Kidney (tissue), 22 donors: ENCODE measurements at places on chromosomes 4 and X.
A peak's percentile ranks its signal among the peaks of the same experiment; 100 is the strongest.

DNA sequence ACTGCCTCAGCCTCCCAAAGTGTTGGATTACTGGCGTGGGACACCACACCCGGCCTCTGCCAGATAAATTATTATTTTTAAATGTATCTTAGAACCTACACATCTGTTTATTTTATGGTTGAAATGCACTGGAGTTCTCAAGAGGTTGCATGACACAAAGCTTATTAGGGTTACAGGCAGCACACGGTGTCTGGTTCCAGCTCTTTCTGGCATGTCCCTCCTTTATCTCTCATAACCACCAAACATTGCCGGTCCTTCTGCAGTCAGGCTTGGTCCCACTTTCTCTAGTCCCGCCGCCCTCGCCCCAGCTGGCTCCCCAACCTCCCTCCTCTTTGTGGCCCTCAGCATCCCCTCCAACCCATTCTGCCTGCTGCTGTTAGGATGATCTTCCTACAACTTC lies 39.7 kb upstream of the SPRY1 start:
- no peak overlapping the region for H3K27ac ChIP-seq
- H3K27me3 ChIP-seq: no peaks in the 10 kb centered on the region
- DNase-seq: no peak
- H3K4me3 ChIP-seq: no peak overlapping the region

DNA sequence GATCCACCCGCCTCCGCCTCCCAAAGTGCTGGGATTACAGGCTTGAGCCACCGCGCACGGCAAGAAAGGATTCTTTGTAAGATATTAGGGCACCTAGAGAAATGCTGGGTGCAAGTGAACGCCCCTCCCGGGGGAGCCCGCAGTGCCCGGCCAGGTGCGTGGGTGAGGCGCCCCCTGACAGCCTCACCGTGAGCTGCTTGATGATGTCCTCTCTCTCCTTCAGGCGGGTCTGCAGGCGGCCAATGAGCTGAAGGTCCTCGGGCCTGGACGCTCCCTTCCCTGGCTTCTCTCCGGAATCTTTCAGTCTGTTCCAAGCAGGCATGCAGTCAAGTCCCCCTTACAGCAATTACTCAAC lies 21.9 kb downstream of the MED28 start:
- peaks cover 15% of the 10 kb centered on the region for H3K36me3 ChIP-seq
- no peak overlapping the region for H3K4me3 ChIP-seq
- H3K4me1 ChIP-seq: no peaks in the 10 kb centered on the region

DNA sequence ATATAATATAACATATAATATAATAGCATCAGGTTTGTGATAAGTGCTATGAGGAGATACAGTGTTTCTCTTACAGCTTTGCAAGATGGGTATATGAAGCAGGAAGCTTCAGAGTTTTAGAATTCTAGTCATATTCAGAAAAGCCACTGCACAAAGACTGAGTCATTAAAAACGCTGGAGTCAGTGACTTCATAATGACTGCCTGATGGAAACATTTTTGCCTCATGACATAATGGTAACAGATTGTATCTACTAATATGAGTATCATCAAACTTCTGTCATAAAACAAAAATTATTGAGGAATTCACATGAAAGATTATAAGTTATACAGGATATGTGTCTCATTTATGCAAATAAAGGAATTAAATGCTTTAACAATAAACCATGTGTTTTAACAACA lies 46.8 kb downstream of the EPHA5 start:
- no peak overlapping the region for H3K4me3 ChIP-seq
- no peaks in the 10 kb centered on the region for H3K4me1 ChIP-seq
- no peak for DNase-seq
- no peaks in the 10 kb centered on the region for H3K36me3 ChIP-seq
- H3K27me3 ChIP-seq: no peaks in the 10 kb centered on the region

GRCh38 chr4:61308033-61308432 lies 107.9 kb downstream of the ADGRL3 start:
- no peaks in the 10 kb centered on the region for H3K4me1 ChIP-seq
- H3K4me3 ChIP-seq: no peak overlapping the region
- DNase-seq: no peak
- no peaks in the 10 kb centered on the region for H3K36me3 ChIP-seq
- no peaks in the 10 kb centered on the region for H3K27me3 ChIP-seq

GRCh38 chr4:57234252-57234775 lies 124.1 kb upstream of the IGFBP7 start:
- H3K36me3 ChIP-seq: no peaks in the 10 kb centered on the region
- H3K4me3 ChIP-seq: no peak overlapping the region
- no peak overlapping the region for H3K27ac ChIP-seq
- no peaks in the 10 kb centered on the region for H3K4me1 ChIP-seq

- no peaks in the 10 kb centered on the region for H3K27me3 ChIP-seq
- H3K4me1 ChIP-seq: no peaks in the 10 kb centered on the region
- no peak overlapping the region for H3K27ac ChIP-seq
- no peaks in the 10 kb centered on the region for H3K36me3 ChIP-seq
These were observed 1015.6 kb downstream of the PCDH19 start for GRCh38 chrX:99394456-99394855.

- H3K4me1 ChIP-seq: peaks cover 13% of the 10 kb centered on the region
- H3K4me3 ChIP-seq: no peak overlapping the region
- peaks cover 2% of the 10 kb centered on the region for H3K27me3 ChIP-seq
- H3K36me3 ChIP-seq: no peaks in the 10 kb centered on the region
- DNase-seq: peak; percentile 70
These were observed 761 bp downstream of the FGFRL1 start for GRCh38 chr4:1012034-1012739.

DNA sequence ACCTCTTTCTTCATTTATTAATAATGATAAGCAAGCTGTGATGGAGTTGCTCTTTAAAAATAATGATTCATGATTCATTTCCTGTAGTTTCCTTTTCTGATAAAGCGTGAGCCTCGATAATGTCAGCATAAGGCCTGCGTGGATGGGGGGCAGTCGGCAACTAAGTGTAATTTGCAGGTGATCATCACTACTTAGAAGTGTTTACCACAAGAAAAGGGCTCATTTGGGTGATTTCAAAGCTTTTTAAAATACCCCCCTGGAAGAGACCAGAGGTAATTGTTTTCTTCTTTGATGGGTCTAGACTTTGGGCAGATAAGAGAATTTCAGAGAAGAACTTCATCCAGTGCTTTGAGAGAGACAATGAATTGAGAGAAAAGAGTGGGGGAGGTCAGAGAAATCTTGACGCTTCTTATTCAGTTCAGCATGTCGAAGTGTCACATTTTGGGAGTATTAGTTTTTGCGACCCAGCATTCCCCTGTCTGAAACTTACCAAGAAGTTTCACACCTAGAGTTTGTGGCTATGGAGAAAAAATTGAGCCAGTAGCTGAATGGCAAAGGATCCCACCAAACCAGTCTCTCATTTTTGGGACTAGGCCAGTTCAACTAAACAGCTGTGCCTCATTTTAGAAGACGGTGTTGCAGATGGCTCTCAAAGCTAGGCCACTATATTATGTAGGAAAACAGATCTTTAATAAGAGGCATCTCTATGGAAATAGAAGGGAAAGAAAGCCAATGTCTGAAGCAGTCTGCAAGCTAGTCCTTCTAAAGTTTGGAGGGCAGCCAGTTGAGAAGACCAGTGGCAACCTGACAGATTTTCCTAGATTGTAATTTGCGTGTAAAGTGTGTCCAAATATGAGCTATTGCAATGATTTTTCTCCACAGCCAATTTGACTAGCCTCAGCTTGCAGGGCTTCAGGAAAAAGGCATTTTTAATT lies 171.0 kb upstream of the PPP1R2C start:
- H3K4me3 ChIP-seq: no peak overlapping the region
- no peaks in the 10 kb centered on the region for H3K27me3 ChIP-seq
- no peaks in the 10 kb centered on the region for H3K36me3 ChIP-seq
- H3K4me1 ChIP-seq: no peaks in the 10 kb centered on the region
- H3K27ac ChIP-seq: no peak overlapping the region

DNA sequence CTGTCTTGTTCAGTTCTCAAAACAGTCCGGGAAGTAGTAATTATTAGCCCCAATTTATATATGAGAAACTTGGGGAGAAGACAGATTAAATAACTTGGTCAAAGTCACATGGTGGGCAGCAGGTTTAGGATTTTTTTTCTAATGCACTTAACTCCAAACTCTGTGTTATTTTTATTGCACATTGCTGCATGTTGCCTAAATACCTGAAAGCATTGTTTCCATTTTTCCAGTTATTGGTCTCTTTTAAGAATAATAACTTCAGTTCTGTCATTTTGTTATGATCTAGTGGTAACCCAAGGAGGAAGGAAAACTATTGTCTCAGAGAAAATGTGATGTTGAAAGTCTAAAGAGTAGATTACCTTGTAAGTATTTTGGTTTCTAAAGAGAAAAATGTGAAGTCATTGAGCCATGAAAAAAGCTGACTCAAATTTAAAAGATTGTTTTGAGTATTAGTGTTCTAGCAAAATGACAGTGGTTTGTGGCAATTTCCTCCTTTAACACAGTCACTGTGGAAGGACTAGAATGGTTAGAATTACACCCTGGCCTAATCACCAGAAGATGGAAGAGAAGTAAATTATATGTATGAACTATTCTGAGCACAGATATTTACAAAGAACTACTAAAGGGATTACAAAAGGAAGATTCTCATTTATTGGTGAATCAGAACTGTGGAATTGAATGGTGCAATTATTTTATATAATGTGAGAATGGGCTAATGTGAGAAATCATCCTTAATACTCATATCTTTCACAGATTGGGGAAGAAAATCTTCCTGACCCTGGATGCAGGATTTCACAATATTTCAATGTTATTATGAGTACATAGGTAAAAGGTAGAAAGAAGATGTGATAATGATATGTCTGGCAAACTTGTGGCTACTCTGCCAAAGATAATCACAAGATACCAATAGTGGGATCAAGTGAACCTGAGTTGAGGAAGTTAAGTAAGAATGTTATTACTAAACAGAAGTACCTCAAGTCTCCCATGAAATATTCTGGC lies 21.7 kb upstream of the CXCL8 start:
- H3K4me3 ChIP-seq: no peak overlapping the region
- no peak for DNase-seq
- no peaks in the 10 kb centered on the region for H3K27me3 ChIP-seq
- H3K36me3 ChIP-seq: no peaks in the 10 kb centered on the region

- H3K27me3 ChIP-seq: no peaks in the 10 kb centered on the region
- H3K36me3 ChIP-seq: peaks cover 5% of the 10 kb centered on the region
- no peak overlapping the region for H3K27ac ChIP-seq
These were observed 17.4 kb downstream of the TMEM175 start for GRCh38 chr4:949656-950055.

- no peak for DNase-seq
- no peak overlapping the region for H3K27ac ChIP-seq
- H3K36me3 ChIP-seq: no peaks in the 10 kb centered on the region
- no peak overlapping the region for H3K4me3 ChIP-seq
- H3K27me3 ChIP-seq: no peaks in the 10 kb centered on the region
These were observed 411.9 kb downstream of the GPAT3 start for GRCh38 chr4:83947830-83948193.

DNA sequence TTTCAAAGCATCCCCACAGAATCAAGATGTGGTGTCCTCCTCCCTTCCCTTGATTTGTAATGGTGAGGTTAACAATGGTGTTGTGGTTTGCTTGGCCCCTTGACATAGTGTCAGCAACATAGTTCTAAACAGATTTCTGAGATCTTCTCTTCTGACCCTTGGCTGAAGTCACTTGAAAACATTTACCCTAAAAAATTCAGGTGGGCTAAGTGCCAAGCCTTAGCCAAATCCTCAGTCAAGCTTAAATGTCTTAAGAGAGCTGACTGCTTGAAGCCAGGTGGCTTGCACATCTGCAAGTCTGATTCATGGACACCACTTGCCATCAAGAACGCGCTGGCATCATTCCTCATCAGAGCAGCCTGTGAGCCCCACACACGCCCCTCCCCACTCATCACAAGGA lies 173.2 kb downstream of the MGST2 start:
- no peak for DNase-seq
- no peak overlapping the region for H3K27ac ChIP-seq
- no peaks in the 10 kb centered on the region for H3K36me3 ChIP-seq
- no peak overlapping the region for H3K4me3 ChIP-seq
- no peaks in the 10 kb centered on the region for H3K27me3 ChIP-seq

GRCh38 chrX:153628129-153628528 lies 18.9 kb upstream of the DUSP9 start:
- H3K27ac ChIP-seq: peak overlapping the region; percentile 37
- H3K4me3 ChIP-seq: no peak overlapping the region
- no peaks in the 10 kb centered on the region for H3K4me1 ChIP-seq
- H3K36me3 ChIP-seq: no peaks in the 10 kb centered on the region
- DNase-seq: no peak

DNA sequence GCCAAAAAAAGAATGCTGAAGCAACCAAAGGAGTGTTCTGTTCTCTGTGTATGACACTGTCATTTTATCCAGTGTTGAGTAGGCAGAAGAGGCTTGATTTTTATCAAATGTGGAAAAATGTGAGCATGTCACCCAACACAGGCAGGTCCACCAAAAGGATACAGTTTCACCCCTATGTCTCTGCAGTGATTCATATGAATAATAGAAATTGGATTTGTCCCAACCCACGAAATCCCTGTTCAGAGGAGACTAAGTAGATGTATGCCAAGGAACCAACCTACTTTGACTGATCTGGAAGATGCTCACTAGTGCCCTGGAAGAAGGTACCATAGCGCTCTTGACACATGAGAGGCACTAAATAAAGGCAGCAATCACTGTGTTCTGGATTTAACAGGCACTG lies 72.5 kb downstream of the FGF13 start:
- no peaks in the 10 kb centered on the region for H3K27me3 ChIP-seq
- no peak overlapping the region for H3K27ac ChIP-seq
- no peaks in the 10 kb centered on the region for H3K4me1 ChIP-seq
- H3K4me3 ChIP-seq: no peak overlapping the region
